HAP-1 (cell line): ENCODE measurements at places on chromosomes 3 and 15.

GRCh38 chr3:40068636-40069035 lies 240.9 kb upstream of the EIF1B start:
- no peak for DNase-seq

DNA sequence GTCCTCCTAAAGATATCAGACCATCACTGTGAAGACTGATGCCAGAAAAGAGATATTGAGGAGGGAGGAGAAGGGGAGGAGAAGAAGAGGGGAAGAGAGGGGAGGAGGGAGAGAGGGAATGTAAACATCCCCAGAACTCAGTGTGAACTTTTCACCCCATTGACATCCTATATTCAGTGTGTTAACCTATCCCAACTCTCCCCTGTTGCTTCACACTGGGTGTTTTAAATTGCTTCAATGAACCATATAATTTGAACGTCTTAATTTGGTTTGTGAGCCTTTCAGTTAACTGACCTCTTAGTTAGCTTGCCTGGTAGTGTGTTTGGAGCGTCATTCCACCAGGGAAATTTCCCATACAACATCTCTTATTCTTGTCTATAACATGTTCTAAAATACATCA lies 29.8 kb upstream of the PTPRG start:
- no peak for DNase-seq

DNA sequence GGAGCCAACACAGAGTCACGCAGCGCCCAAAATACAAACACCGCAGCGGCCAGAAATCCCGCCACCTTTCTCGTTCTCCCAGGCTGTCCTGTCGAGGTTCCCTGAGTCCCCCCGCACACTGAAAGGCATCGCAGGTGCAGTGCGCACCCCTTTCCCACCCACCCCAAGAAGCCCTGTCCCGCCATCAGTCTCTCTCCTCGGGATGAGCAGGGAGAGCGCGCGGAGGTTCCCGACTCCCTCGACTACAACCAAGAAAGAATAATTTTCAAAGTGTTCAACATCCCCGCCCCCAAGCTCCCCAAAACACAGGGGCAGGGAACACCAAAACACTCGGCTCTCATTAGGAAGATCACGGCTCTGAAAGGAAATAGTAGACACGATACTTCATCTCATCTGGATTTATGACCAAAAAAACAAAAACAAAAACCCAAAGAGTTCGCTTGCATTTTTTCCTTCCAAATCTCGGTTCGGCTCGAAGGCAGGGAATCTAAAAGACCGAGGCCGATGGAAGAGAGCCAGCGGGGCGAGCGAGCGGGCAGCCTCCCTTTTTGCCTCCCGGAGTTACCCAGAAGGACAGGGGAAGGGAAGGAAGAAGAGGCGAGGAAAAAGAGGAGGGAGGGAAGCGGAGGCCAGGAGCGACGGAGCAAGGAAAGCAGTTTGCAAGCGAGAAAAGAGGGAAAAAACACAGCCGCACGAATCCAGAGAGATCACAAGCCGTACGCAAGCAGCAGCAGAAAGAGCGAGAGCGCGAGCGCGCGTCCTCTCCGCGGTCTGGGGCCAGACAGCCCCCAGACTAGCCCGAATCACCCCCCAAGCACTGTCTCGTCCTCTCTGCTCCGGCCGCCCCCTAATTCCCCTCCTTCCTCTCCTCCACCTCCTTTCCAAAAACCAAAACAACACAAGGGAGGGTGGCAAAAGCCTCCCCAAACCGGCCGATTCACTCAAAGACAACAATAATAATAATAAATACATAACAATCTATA lies 808 bp downstream of the BCL6 start:
- peak; percentile 57 for DNase-seq

DNA sequence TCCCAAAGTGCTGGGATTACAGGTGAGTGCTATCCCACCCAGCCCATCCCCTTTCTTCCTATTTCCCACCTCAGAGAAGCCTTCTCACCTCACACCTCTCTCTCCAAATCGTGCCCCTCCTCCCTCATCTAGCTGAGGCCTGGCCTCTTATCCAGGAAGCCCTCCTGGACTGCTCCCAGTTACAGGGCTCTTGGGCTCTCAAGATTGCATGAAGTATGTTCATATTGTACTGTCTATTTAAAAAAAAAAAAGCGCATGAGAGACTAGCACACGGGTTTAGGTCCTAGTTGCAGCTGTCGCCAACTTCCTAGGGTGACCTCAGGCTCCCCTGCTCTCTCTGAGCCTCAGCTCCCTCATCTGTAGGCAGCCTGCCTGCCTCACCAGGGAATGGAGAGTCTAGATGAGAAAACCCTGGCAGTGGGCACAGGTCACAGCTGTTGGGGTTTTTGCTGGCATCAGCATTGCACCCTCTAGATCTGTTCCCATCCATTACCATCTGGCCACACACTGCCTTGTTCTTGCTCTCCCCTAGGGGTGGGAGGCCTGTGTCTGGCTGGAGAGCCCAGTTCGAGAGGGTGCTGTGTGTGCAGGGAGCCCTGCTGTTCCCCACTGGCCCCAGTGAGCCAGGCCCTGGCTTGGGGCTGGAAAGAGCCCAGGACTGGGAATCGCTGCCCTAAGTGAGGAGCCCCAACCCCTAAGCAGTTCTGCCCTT lies 24.2 kb upstream of the C15orf39 start:
- DNase-seq, result no peak

DNA sequence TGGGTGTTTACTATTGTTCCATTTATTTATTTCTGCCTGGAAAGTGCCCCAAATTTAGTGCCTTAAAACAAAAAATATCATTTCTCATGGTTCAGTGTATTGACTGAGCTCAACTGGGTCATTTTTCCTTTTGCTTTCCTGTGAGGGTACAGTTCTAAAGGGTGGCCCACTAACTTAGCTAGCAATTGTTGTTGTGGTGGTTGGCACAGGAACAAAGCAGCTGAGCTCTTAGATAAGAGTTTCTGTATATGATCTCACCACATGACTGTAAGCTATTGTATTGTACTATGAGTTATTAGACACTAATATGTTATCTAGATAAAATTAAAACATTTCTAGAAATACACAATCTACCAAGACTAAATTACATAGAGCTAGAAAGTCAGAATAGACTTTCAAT lies 1283.7 kb downstream of the OTOL1 start:
- no peak for DNase-seq

- DNase-seq, result no peak
Measured at GRCh38 chr3:146813496-146813895, 208.3 kb upstream of the PLSCR5 start.

DNA sequence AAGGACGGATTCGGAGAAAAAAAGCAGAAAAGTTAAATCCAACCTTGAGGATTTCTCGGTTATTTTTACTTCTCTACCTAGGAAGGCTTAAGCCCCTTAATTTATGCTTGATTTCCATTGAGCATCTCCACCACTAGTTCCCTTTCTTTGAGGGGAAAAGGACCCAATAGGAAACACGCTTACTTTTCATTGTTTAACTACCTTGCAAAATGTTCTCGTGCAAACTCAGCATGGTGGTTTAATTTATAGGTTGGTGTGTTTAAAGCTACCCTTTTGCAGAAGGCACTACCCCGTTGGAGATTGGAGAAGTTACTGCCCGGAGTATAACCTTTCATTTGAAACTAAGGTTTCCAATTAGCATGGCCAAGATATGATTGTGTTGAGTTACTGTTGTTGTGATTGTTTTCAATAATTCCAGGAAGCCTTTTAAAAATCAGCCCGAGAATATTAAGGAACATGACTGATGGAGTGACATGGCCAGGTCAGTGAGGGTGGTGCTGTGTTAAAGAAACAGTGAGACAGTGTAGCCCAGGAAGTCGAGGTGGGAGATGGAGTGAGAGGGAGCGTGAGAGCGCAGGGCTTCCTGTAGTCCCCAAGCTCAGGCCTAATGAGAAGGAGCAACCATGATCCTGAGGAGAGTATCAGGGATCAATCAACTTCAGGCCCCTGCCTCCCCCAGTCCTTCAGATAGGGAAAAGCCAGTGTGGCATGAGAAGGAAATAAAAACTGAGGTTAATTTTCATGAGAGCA lies 76.6 kb downstream of the AQP9 start:
- DNase-seq, result no peak

DNA sequence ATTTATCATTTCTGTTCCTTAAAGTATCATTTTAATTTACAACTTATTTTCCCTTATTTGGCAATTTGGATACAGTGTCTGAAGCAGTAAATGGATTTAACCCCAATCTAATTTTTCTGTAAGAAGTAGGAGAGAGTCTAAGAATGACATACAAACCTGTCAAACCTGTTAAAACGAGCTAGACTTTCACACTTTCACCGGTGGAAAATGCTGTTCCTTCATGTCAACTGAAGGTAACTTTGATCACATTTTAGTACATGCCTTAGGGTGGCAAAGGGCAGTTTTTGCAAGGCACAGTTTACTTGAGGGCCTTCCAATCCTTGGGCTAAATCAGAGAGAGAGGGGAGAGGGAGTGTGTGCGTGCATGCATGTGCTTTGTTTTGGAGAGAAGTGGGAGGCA lies 221.4 kb downstream of the THSD4 start:
- no peak for DNase-seq

DNA sequence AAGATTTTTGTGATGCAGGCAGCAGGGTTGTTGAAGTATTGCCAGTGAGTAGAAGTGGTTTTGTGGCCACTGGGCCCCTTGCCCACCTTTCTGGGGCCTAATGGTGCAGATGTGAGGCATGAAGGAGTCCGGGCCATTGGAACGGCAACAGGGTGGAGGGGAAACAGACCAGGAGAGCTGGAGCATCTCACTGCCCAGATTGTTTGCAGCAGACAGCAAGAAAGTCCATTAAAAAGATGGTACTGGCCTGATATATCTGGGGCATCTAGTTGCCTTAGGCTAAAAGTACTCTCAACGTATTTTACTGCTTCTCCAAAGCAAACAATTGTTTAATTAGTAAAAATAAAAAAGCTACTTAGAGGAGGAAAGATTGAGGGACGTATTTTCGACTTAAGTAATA lies 298.4 kb downstream of the SATB1 start:
- no peak for DNase-seq

GRCh38 chr15:88674661-88675060 lies 35.8 kb downstream of the ISG20 start:
- DNase-seq, result peak; percentile 49

DNA sequence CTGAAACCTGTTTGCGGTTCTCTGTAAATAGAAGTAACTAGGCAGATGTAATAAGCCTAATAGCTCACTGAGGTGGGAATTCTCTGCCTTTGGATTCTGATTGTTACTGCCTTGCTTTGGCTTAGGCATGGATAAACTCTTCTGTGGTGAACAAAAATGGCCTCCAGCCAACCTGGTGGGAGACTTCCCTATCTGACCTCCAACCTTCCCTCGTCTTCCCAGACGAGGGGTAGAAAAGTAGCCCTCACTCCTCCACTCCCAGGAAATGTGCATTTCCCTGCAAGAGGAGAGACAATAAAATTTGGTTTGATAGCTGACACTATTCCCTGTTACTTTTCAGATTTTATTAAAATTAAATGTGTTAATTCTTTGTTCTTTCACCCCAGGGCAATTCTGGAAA lies 606 bp upstream of the CD96 start:
- no peak for DNase-seq

DNA sequence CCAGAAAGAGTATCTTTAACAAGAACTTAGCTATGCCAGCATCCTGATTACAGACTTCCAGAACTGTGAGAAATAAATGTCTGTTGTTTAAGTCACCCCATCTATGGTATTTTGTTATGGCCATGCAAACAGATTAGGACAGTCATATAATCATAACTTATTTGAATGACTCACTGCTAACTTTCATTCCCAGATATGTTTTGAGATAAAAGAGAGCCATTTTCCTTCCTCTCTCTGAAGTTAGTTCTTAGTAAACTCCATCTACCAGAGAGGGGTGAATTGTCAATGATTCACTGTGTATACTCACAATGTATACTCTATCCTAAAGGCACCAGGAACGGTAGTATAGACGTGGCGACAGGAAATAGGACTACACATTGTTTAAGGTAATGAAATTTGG lies 179.4 kb upstream of the DPH6 start:
- no peak for DNase-seq

DNA sequence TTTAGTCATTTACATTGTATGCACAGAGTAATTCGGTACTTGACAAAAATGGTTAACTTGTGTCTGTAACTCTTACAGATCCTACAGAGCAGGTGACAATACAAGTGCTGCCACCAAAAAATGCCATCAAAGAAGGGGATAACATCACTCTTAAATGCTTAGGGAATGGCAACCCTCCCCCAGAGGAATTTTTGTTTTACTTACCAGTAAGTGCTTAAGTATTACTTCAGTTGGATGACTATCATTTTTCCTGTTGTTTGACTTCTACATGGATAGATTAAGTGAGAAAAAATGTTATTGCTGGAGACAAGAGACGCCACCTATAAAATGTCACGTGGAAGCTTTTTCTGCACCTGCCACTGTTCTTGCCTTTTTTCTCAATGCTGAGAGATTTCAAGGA lies 173.2 kb downstream of the ALCAM start:
- no peak for DNase-seq

DNA sequence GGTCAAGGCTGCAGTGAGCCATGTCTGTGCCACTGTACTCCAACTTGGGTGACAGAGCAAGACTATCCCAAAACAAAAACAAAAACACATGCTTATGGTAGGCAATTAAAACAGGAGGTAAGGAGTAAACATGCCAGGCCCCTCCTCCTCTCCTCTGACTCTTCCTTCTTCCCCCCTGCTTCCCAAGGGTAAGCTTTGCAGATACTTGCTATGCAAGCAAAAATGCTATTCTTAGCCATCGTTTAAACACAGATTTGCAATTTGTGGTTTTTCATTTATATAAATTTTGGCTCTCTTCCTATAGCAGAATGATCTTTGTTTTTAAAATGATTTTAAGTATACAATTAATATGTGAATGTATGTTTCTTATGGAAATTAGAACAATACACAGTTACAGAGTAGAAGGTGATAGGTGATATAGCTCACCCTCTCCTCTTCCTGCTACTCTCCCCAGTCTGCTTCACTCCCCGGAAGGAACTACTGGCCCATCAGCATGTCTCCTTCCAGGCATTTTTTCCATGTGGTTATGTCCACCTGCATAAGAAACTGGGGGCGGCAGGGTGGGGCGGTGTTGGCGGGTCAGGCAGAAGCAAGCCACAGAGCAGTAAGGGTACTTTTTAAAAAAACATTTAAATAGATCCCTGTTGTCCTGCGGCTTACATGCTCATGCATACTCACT lies 42.1 kb downstream of the IGF1R start:
- DNase-seq, result no peak

- no peak for DNase-seq
Measured at GRCh38 chr3:48588230-48588629, 6.9 kb downstream of the COL7A1 start.

- DNase-seq, result no peak
Measured at GRCh38 chr3:123732447-123732846, 147.6 kb upstream of the HACD2 start.

- DNase-seq, result no peak
Measured at GRCh38 chr3:119557877-119558269, 1.5 kb downstream of the CD80 start.

- peak; percentile 12 for DNase-seq
Measured at GRCh38 chr3:62065985-62066693, 307.2 kb downstream of the FEZF2 start.

- DNase-seq, result no peak
Measured at GRCh38 chr15:79430901-79431635, 1.1 kb upstream of the MINAR1 start.

- DNase-seq, result no peak
Measured at GRCh38 chr3:32340611-32341365, 50.9 kb upstream of the CMTM7 start.

GRCh38 chr3:138944929-138945708 lies 1.8 kb downstream of the FOXL2 start:
- DNase-seq, result no peak
